Kidney tubule cell (primary cell): ENCODE measurements at places on chromosomes 12 and 14.

- no peak for DNase-seq
Observed at GRCh38 chr12:79329933-79330332, 360.8 kb downstream of the PAWR start.

- peak; percentile 31 for DNase-seq
Observed at GRCh38 chr14:101709962-101710931, 51.3 kb upstream of the PPP2R5C start.

DNA sequence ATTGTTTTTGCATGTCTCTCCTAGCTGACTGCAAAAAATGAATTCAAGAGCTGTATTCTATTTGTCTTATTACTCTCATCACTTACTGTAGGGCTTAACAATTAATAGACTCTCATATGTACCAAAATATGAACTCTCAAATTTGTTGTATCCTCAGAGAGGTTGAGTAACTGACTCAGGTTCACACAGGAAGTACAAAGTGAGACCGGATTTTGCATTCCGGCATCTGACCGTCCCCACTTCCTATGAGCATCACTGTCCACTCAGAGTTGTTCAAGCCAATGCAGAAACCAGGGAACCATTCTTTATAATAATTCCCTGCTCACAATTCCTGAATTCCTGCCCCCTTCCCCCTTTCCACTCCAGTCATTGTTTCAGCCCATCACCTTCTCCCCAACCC is 113.3 kb upstream of the AMIGO2 start:
- DNase-seq: no peak

- DNase-seq: no peak
Observed at GRCh38 chr12:132131229-132131628, 12.9 kb downstream of the DDX51 start.

GRCh38 chr12:30043151-30043847 is 259.6 kb upstream of the TMTC1 start:
- DNase-seq: no peak

DNA sequence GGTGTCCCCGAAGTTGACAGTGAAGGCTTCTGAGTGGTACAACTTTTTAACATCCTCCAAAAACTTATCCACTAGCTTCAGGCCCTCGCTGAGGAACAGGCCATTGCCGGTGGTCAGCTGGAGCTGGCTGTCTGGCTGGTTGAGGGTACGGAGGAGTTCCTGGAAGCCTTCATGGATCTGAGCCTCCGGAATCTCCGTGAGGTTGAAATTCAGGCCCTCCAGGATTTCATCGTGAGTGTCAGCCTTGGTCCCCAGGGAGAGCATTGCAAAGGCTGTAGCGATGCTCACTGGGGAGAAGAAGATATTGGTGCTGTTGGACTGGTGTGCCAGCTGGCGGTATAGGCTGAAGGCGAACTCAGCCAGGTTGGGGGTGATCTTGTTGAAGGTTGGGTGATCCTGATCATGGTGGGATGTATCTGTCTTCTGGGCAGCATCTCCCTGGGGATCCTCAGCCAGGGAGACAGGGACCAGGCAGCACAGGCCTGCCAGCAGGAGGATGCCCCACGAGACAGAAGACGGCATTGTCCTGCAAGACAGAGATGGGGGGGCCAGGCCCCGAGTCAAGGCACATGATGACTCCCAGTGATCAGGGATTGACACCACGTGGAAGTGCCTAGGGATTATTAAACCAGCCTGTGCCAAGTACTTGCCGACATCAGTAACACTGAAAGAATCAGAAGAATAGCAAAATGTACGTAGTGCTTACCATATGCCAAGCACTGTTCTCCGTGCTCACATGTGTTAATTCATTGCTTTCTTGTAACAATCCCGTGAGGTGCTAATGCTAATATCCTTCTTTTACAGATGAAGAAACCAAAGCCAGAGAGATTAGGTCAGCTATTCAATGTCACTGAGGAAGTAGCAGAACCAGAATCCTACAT is 5.4 kb downstream of the SERPINA1 start:
- no peak for DNase-seq
